ENCODE measurements at places on chromosomes 2 and 18.

- DNase-seq: no peak
Measured at GRCh38 chr18:58806826-58807714, 57.6 kb upstream of the ZNF532 start.

DNA sequence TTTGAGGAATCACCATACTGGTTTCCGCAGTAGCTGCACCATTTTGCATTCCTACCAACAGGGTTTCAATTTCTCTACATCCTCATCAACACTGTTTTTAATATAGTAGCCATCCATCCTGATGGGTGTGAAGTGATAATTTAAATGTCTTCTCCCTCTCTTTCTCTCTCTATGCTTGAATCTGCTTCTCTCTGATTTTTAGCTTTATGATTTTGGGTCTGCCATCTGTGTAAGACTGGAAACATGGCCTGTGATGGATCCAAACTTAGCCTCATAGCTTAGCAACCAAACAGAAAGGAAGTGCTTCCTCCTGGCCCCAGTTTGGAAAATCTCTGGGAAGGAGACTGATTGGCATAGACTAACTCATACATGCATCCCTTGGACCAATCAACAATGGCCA is 33.7 kb upstream of the OSBPL6 start:
- DNase-seq: no peak

DNA sequence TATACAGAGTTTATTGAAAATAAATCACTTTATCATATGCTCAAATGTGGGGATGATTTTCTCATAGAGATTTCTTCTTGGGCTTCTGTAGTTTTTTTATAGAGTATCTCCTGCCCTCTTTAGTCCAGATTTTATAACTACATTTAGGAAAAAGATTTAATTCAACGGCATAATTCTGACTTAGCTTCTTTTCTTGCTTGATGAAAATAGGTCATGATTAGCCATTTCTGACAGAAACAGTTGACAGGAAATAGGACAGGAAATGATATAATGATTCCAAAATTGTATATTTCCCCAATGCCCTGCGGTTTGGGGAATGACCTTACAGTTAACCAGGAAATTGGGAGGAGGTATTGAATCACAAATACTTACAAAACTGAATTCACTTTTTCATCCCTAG is 1531.9 kb upstream of the ACVR2A start:
- DNase-seq: peak; percentile 48

DNA sequence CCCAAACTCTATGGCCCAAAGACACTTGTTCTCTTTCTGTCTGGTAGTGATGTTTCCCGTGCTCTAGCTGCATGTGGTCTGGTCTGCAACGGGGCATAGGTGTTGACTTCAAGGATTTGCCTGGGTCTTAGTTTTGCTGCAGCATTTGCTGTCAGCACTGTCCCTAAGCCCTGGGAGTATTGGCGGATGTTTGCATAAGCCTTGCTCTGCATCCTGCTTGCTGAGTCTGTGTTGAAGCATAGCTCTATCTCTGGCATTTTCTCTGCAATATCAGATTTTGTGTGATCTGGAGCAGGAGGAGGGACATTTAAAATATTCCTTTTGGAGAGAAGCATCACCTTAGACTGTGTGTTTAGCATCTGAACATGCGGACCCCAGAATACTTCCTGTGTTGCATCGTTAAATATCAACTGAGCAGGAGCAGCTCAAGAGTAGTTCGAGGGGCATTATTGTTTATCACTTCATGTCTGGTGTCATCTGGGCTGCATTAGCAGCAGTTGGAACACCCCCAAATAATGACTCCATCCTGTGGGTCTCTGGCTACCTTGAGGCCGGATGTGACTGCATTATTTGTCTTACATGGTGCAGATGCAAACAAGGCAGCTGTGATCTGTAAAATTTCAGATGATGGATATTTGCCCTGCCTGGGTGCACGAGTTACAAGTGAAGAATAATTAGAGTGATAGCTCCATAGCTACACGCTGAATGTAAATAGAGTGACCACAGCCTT is 231.7 kb downstream of the TRIB2 start:
- no peak for DNase-seq

GRCh38 chr2:128358941-128359731 is 40.5 kb upstream of the HS6ST1 start:
- DNase-seq: no peak

- DNase-seq: no peak
Measured at GRCh38 chr2:213246497-213247281, 37.6 kb upstream of the SPAG16 start.

GRCh38 chr2:105721991-105722511 is 22.7 kb upstream of the NCK2 start:
- no peak for DNase-seq

DNA sequence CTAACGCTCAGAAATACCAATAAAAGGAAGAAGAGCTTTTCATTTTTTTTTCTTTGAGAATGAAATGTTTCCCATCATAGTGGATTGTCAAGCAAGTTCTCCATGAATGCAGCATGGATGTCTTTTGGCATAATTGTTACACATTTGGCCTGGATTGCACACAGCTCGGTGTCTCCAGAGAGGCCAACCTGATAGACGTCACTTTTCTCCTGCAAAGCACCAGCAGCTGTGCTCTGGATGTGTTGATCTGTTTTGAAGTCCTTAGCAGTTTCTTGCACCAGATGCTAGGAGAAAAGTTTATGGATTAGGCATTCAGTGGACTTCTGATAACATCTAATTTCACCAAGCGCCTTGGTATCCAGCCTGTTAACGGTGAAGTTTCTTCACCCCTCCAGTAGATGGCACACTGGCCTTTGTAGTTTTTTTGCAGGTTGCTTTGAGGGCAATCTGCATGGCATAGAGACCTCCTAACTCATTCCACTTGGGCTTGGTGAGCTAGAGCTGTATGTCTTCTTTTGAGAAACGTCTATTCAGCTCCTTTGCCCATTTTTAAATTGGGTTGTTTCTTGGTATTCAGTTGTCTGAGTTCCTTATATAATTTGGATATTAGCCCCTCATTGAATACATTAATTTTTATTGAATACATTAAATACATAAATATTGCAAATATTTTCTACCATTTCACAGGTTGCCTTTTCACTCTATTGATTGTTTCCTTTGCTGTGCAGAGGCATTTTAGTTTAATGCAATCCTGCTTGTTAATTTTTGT is 59.7 kb downstream of the PTH2R start:
- DNase-seq: peak; percentile 86

DNA sequence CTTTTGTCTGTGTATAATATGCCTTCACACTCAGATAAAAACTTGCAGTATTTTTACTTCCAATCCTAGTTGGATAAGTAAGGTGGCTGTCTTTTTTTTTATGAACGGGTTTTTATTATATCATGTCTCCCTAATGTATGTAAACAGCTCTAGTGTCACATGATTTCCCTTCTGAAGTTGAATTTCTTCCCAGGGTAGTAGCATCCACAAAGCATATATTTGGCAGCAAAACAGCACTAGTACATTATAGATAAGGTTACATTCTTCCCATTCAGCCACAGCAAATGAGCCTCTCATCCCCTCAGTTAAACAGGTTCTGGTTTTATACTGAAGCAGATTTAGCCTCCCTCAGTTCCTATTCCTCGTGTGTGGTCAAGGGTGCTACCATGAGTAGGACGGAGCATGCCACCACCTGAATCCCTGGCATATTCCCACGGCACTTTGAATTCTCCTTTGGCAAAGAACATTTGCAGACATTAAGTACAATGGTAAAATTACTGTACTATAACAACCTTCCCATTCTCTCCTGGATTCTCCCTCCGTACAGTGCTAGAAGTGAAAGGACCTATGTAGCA is 15.4 kb upstream of the DTNA start:
- peak; percentile 15 for DNase-seq

- no peak for DNase-seq
Measured at GRCh38 chr18:61706276-61706915, 186.4 kb downstream of the RNF152 start.

- no peak for DNase-seq
Measured at GRCh38 chr2:16105669-16106281, 165.4 kb downstream of the MYCN start.

DNA sequence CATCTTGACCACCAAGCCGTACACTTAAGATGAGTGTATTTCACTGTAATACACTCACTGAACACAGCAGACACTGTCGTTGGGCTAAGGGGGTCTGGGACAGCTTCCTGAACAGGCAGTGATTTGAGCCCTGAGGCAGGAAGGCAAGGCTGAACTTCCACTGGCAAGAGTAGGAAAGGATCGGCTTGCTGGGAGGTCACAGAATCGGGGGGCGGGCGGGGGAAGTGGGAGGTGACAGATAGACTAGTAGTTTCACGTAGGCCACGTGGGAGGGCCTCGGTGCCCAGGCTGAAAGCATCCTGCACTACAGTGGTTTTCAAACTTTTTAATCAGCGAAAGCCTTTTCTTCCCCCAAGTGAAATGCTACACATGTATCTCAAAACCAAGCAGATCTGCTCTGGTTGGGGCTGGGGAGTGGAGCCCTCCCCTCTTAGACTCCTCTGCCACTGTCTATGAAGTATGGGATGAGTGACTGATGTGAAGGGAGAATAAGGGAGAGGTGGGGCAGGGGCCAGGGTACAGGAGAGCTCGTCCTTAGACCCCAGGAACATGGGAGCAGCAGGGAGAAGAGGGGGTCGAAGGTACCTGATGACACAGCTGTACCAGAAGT is 8.6 kb downstream of the PARD6G start:
- no peak for DNase-seq

- DNase-seq: no peak
Measured at GRCh38 chr2:69973335-69973735, 11.9 kb upstream of the ASPRV1 start.

- peak; percentile 77 for DNase-seq
Measured at GRCh38 chr2:37454851-37455762, 110.7 kb downstream of the QPCT start.

GRCh38 chr2:171018522-171018921 is 89.5 kb downstream of the GORASP2 start:
- DNase-seq: no peak

DNA sequence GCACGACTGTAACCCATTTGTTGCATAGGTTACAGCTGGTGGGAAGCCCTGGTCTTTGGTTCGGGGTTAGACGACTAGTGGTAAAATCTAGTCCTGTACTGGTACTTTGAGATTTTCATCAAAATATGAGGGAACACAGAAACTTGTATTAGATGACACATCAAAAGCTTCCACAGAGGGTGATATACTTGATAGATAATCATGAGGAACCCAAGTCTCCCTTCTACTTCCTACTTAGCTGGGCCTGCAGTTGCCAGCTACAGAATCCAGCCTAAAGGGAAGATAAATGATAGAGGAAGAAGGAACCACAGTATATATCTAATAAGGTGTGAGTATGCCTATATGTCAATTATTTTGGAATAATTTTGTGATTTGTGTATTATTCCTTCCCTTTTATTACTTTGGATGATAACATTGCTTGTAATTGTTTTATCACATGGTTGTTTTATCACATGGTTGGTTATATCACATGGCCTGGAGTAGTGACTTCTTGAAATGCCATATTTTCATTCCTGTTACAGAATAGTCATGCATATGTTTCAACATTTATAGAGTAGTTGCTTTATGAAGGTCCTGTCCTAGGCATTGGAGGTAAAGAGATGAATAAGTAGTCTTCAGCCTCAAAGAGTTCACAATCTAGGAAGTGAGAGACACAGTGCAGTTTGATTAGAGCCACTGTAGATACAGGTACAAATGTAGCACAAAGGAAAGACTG is 2.9 kb downstream of the AGPS start:
- no peak for DNase-seq

DNA sequence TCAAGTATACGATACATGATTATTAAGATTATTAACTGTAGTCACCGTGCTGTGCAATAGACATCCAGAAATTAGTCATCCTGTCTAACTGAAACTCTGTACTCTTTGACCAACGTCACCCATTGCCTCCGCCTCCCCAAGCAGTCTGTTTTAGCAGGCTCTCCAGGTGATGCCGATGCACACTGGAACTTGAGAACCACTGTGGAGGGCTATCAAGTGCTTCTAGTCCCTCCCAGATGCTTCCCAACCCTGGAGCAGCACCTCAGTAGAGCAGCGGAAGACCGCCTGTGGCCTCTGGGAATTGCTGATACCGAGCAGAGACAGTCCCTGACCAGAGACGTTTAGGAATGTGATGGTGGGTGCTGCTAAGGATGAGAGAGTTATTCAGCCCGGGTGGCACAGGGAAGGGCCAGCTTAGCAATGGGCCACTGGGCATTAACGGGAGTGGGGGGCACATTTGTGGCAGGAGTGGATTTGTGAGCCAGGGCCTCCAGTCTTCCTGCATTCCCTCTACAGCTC is 50.7 kb downstream of the LIPG start:
- DNase-seq: peak; percentile 10

DNA sequence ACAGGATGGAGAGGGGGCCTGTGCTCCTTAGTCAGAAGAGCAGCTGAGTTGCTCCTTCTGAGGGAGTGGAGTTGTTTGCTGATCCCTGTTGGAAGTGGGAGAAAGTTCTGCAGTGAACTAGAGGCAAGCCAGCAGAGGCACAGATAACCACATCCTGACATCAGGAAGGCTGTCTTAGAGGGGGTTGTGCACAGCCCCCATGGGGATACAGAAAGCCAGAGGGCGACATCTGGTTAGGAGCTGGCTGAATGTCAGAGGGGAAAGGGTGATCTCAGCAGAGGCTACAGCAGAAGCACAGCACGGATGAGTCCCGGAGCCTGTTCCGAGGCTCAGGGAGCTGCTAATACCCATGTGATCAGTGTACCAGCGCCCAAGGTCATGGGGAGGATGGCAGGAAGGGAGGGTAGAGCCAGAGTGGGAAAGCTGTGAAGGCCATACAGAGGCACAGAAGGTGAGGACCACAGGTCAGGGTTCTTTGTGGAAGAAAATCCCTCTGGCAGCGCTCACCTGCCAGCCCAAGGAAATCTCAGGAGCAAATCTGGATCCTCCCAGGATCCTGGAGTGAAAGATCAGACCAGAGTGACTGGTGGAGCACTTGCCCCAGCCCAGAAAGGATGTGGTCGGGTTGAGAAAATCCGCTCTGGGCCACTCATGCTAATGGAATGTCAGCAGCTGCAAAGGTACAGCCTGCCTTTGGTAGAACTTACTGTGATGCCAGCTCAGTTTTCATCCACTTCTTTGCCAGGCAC is 111.8 kb downstream of the STPG4 start:
- peak; percentile 15 for DNase-seq

- peak; percentile 68 for DNase-seq
Measured at GRCh38 chr2:64400733-64401528, 53.0 kb upstream of the LGALSL start.

GRCh38 chr2:129748653-129749052 is 230.8 kb upstream of the RAB6C start:
- no peak for DNase-seq

DNA sequence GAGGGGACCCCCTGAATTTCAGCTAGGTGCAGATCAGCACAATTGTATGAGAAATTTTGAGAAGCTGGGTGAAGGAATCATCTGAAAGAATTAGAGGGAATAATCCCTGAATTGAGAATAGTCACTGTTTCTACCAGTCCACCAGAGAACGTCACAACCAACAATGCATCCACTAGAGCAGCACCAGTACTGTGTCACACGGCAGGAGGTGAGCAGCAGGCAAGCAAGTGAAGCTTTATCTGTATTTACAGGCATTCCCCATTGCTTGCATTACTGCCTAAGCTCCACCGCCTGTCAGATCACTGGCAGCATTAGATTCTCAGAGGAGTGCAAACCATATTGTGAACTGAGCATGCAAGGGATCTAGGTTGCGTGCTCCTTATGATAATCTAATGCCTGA is 40.7 kb downstream of the GDF7 start:
- no peak for DNase-seq
